ENCODE measurements at places on chromosomes 7 and 10.

DNA sequence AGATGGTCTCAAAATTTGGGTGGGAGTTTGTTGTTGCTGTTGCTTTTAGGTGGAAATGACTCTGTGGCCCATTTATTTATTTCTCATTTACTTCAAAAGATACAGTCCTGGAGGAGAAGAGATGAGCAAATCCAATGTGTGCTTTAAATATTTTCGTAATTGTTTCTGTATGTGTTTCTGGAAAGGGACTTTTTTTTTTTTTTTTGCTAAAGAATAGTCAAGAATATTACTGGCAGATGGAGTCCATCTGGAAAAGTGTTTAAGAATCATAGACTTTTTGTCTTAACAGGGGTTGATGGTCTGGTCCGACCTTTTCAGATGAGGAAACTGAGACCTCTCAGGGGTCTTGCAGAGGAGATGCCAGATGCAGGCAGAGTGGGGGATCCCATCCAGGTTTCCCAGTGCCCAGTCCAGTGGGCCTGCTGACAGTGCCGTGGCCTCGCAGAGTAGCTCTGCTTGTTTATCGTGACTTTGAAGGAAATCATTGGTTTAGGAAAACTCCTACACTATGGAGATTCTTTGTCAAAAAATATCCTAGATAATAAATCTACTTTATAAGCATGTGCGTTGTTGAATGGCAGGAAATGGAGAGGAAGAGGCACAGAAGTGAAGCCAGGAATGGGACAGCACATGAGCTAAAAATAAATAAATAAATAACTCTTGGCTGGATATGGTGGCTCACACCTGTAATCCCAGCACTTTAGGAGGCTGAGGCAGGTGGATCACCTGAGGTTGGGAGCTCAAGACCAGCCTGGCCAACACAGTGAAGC lies 164.3 kb upstream of the SVIL start:
- DNase-seq = no peak

DNA sequence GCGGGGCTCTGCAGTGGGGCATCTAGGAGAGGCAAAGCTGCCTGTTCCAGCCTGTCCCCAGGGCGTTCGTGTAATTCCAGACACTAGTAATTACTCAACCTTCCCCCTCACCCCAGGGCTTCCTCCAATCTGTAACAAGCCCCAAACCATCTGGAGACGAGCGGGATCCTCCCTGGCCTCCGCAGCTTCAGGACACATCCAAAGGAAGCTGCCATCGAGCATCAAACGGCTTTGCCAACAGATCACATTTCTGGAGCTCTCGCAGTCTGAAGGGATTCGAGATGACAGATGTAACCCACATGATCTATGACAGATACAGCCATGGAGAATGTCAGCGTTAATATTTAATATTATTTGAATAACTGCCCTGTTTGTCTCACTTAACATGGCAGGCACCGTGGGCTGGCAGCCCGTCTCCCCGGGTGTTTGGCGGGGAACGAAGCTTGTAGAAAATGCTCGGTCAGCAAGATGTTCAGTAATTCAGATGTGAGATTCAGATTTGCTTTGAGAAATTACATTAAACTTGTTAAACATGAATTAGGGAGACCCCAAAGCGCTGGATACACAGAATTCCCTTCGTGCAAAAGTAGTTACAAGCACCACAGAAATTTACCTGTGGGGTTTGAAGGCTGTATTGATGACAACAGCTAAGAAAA lies 108.5 kb upstream of the C7orf33 start:
- DNase-seq = no peak

- DNase-seq = no peak
Measured at GRCh38 chr10:99619090-99619800, 994 bp downstream of the SLC25A28 start.

GRCh38 chr7:131145026-131145425 lies 182.7 kb upstream of the MKLN1 start:
- no peak for DNase-seq

DNA sequence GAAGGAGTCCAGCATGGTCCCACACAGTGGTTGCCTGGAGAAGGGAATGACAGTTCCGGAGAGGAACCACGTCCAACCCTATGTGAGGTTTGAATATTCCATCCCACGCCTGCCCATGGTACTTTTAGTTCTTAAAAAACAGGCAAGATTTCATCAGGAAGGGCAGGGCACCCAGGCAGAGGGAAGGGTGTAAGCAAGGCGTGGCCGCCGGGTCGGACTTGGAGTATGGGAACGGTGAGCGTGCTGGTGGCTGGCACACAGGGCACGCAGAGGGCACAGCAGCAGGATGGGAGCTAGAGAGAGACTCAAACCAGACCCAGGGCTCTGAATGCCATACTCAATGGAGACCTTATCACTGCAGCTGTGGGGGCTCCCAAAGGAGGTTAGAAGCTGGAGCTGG lies 34.3 kb downstream of the FAM53B start:
- no peak for DNase-seq

DNA sequence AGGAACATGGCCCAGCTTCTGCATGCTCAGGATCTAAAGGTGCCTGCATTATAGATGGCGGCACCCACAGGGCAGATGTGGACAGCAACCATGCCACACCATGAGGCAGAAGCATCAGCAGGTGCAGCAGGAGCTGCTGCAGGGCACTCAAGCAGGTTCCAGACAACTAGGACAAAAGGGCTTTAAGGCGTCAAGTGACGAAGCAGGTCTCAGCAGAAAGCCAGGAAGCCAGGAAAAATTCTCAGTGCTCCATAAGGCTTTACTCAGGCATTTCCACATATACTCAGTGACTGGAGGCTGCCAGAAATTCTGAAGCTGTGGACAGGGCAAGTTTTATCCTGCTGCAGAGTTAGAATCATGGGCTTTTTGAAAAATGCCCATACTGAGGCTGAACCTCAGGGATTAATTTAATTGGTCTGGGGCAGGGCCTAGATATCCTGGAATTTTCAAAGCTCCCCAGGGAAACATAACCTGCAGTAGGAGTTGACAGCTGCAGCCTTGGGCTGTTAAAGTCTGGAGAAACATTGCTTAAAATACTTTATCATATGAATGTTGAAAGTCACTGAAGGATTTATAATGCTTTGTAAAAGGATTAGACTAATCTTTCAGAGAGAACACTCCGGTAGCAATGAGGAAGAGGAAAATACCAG lies 68.1 kb upstream of the RNF148 start:
- DNase-seq = no peak

DNA sequence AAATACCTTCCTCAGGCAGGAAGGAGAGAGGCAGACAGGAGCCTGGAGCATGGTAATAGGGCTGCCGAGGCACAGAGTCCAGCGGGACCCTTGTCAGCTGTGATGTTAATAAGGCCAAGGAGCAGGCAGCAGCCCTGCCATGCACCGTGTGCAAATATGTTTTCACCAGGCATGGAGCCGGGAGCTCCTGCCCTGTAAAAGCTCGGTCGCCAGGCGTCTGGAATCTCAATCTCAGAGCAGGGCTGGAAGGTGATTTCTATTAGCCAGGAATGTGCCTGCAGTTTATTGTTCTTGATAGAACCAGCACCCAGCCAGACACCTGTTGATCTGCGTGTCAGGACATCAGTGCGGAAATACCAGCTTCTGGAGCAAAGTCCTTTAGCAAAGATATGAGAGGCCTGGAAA lies 469.8 kb downstream of the GLRX3 start:
- no peak for DNase-seq

GRCh38 chr7:1912593-1913465 lies 242.8 kb downstream of the ELFN1 start:
- DNase-seq = no peak

DNA sequence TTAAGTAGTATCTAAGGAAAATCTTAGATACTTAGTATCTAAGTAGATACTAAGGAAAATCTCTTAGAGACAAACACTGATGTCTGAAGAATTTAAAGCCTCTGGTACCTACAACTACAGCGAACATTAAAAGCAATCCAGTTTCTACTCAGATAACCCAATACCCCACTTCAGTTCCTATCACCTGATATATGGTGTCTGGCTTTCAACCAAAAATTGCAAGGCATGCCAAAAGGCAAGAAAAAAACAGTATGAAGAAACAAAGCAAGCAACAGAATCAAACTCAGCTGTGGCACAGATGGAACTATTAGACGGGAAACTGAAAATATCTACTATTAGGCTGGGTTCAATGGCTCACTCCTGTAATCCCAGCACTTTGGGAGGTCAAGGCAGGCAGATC lies 31.1 kb downstream of the ARHGAP12 start:
- DNase-seq = no peak

DNA sequence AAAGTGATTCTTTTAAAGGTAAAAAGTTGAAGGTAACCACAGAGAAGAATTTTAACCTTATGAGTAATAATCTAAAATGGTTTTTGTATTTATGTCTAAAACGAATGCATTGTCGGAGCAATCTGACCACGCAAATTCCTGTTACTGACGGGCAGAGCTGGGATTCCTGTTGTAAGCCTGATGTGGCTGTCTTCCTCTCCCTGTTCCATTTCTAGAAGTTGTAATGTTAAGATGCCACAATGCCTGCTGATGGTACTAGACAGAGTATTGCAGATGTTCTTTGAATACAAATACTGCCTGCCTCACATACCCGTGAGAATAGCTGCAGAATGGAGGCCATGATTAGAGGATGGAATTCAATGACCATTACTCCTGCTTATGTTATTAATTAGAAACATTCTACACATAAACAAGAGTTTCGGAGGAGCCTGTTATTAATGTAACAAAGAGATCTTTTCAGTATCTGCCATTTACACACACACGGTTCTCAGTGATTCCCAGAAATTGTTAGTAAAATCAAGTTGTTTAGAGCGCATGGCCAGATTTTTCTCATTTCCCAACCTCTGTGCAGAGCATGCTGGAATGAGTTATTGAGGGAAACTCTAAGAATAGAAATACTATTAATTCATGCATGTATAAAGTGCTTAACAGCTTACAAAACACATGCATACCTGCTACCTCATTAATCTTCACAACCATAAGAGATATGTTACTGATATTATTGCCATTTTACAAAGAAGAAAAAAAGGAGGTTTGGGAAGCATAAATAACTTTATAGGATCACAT lies 196.8 kb downstream of the PTN start:
- DNase-seq = no peak

- no peak for DNase-seq
Measured at GRCh38 chr10:103982639-103983038, 15.7 kb downstream of the SLK start.

DNA sequence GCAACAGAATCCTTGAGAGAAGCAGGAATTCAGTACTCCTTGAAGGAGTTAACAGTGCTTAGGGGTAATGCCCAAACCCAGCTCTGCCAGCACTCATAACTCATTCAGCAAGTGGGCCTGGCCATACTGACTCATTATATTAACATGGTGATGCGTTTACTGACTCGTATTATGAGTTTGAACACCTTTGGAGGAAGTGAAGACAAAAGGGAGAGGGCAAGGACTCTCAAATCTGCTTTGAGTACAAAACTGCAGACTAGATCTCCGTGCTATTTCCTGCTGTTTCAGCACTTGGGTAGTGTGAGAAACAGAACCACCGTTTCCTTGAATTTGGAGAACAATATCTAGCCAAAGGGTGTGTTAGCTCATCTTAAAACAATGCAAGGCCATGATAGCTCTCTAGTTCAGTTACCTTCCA lies 30.8 kb downstream of the SLC16A9 start:
- DNase-seq = no peak

DNA sequence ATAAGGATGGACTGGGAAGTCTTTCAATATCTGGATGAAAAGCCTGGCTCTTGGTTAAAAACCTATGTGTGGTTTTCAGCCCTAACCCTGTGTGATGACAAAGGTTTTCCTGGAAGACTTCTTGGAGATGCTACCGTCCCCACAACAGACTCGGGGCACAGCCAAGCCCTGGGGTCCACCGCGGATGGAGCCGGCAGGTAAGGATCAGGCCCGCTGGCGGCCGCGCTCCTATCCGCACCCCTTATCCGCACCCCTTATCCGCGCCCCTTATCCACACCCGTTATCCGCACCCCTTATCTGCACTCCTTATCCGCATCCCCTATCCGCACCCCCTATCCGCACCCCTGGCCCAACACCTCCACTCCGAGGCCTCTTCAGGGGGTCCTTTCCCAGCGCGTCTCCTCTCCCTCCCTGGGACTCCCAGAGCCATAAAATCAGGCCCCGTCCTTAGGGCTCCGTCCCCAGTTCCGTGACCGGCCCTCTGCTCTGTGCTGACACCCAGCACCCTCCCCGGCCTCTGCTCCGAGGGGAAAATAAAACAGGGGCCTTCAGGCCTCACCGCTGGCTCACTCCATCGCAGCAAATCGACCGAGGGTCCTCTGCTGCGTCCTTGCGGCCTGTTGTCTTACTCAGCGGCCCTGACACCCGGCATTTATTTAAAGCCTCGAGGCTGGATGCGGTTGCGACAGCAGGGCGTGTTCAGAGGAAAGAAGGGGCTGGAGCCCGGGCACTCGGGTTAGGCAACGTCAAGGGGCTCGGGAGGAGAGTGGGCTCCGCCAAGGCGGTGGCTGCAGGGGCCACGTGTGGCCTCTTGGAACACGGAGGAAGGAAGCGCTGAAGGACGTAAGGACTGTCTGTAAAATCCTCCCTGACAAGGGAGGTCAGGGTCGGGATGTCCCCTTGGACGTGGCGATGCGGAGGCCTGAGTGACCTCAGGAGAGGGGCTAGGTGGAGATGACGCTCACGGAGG lies 215.1 kb upstream of the ADARB2 start:
- no peak for DNase-seq

DNA sequence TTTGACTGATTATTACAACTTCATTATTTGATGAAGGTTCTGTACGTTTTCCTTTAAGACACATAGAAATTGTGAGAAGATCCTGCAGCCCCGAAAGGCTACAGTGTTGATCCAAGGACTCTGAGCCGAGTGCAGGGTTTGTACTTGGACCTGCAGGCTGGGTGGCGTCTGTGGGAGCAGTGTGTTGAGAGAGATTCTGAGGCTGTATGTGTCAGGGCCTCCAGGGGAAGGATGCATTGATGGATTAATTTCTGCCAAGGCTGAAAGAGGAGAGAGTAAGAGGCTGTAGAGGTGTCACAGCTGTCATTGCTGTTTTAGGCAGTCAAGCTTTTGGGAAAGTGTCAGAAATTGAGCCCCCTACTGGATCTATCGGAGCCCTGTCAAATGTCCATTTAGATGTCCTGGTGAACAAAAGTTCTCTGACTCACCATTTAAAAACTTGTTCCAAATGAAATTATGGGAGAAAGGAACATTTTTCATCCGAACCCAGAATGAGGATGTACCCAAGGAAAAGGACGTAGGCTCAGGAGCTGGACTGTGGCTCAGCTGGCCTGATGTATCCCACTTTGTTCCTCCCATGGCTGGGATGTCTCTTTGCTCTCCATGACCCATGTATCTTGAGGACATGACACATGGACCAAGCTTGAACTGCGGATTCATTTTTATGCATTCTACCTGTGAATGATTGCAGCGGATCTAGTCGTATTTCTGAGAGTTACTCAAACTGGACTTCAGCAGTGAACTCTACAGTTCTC lies 102.2 kb downstream of the TCF7L2 start:
- no peak for DNase-seq

DNA sequence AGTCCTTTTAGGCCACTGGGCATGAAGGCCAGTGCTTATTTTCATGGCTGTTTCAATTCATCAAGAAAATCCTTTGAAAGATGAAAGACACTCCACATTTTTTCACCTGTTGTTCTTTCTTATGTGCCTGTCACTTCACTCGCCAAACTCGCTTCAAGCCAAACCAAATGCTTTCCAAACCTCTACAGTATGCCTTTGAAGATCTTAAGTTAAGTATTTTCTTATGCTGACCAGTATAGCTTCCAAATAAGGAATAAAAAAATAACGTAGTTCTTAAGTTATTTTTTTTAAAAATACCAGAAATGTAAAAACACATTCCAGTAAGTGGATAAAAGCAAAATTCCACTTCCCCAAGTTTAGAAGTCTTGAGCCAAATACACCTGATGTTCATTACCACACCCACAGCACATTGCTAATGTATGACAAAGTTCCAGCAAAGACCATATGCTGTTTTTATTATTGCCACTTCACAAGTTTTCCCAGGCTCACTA lies 186.1 kb downstream of the MTERF1 start:
- no peak for DNase-seq

Measured in stimulated activated CD8-positive, alpha-beta memory T cell treated with anti-CD3 and anti-CD28 coated beads, Interleukin-4, amount 100 ng/mL, for 1 hour (primary cell).